Stimulated activated CD4-positive, alpha-beta T cell treated with anti-CD3 and anti-CD28 coated beads, Interleukin-1b, Interleukin-23, amount 100 ng/mL, for 4 hours (primary cell): ENCODE measurements at places on chromosomes 3 and 15.

GRCh38 chr3:21520106-21520963 lies 230.7 kb downstream of the ZNF385D start:
- no peak for DNase-seq

GRCh38 chr15:86432861-86433260 lies 353.2 kb downstream of the AGBL1 start:
- no peak for DNase-seq

GRCh38 chr3:104717828-104718196 lies 648.9 kb upstream of the ALCAM start:
- no peak for DNase-seq

DNA sequence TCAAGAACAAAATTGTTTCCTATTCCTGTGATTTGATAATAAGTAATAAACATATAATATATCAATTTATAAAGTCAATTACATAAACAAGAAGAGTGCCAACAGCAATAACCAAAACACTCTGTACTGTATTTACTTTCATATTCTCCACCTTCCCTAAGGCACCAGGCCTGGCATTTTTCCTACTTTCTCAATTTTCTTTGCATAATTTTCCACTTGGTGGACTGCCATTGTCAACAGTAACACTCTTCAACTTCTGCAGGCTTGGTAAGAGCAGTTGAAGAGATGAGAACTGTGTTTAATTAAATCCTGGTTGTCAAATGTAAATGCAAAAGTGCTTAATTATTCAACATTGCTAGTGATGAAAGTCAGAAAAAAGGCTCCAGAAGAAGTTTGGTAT lies 229.8 kb upstream of the PLSCR5 start:
- DNase-seq = no peak

- no peak for DNase-seq
Measured at GRCh38 chr15:81256916-81257315, 60.2 kb downstream of the IL16 start.

DNA sequence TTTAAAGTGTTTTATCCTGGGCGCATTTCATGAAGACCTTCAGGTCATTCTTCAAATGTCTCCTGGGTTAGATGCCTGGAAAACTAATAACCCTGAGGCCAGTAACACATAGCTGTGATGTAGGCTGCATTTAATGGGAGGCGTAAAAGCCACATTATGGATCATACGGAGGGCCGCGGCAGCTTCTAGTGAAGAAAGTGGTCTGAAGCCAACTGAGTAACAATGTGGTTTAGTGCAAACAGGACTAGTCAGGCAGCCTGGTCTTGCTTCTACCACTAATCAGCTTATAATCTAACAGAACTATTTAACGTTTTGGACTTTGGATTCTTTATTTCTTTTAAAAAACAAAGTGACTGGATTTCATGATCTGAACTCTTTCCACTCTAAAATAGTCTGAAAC lies 54.4 kb downstream of the ADAMTSL3 start:
- DNase-seq = no peak

GRCh38 chr3:128727996-128728395 lies 2.0 kb downstream of the RAB7A start:
- DNase-seq = no peak

DNA sequence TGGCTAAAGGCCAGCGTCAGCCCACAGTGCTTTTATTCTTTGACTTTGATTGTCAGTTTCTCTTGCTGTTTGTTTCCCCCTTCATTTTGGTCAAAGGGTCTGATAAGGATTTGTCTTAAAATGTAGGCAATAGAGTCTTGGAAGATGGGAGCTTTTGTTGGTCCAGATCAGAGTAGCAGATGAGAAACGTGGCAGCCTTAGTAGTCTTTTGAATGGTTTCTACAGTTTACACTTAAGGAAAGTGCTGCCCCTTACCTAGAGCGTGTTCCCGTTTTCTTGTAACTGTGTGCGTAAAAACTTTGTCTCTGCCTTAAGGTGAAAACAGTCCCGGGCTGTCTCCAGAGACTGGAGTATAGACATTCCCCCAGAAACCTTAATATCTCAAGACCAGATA lies 630 bp downstream of the LXN start:
- no peak for DNase-seq

DNA sequence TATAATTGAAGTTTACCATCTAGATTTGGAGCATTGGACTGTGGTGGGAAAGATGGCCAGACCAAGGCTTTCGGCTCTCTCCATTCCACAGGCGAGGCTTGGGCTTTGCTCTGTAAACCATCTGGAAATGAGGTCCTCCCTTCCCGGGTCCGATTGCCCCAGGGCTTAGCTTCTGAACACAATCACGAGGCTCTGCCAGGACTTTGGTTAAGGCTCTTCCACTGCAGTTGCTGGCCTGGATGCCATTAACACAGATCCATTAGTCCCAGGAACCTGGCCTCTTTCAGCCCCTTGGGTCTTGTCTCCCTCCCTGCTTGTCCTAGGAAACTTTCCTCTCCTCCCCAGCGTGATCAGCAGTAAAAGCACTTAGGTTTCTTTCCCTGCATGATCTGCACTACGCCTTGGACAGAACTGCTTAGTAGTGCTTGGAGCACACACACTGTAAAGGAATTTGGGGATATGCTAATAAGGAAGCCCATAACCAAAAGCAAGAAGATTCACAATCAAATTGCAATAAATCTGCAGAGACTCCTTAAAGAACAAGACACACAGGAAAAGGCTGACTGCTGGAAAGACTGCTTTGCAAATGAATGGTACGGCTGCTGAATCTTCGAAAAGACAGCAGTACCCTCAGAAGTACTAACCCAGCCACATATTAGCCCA lies 154.3 kb downstream of the ECT2 start:
- DNase-seq = no peak

DNA sequence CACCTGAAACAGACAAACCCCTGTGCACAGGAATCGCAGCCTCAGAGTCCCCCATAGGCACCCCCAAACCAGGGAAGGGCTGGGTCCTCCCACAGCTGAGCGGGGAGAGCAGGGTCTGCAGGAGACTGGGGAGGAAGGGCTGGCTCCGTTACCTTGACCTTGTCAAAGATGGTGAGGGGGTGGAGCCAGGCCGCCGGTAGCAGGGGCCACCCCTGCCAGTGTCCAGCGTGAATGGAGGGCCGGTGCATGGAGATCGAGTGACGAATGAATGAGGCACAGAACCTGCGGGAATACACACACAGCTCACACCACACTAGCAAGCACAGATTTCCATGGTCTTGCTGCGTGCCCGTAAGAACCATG lies 102.2 kb downstream of the TMEM266 start:
- no peak for DNase-seq

GRCh38 chr3:172054115-172054764 lies 14.9 kb downstream of the FNDC3B start:
- no peak for DNase-seq

GRCh38 chr3:115004201-115005140 lies 142.6 kb downstream of the ZBTB20 start:
- no peak for DNase-seq

DNA sequence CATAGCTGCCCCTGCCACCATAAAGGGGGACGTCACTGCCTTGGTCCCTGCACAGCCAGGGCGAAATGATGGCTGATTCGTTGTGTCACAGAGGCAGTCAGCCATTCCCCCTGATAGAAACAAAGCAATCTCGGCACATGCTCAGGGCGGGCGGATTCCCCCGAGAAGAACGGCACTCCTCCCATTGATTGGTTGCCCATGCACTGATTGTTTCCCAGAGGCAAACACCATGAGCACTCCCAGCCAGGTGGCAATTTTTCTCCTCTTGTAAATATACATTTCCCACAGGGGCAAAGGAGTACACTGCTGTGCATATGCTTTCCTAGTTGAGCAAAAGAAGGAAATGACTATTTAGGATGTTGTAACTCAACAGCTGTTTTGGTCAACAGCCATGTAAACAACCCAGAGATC lies 56.5 kb downstream of the KY start:
- DNase-seq = no peak

DNA sequence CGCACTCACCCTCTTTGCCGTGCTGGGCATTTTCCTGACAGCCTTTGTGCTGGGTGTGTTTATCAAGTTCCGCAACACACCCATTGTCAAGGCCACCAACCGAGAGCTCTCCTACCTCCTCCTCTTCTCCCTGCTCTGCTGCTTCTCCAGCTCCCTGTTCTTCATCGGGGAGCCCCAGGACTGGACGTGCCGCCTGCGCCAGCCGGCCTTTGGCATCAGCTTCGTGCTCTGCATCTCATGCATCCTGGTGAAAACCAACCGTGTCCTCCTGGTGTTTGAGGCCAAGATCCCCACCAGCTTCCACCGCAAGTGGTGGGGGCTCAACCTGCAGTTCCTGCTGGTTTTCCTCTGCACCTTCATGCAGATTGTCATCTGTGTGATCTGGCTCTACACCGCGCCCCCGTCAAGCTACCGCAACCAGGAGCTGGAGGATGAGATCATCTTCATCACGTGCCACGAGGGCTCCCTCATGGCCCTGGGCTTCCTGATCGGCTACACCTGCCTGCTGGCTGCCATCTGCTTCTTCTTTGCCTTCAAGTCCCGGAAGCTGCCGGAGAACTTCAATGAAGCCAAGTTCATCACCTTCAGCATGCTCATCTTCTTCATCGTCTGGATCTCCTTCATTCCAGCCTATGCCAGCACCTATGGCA lies 41.1 kb upstream of the CSTA start:
- DNase-seq = no peak

DNA sequence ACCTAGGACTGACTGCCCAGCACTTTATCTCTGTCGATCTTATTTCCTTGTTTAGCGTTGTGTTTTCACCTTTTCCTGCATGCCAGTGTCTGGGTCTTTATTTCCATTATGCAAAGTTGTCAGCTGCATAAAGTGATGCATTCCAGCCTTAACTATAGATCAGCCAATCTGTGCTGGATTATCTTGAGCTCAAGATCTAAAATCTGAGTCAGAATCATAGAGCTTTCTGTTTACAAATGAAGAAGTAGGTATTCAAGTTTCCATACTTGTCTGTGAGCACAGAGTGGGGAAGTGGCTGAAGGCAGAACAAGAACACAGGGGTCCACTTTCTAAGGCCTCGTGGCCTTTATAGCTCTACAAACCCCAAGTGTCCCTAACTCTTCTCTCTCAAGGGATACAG lies 82.4 kb upstream of the PLCL2 start:
- DNase-seq = no peak

- DNase-seq = no peak
Measured at GRCh38 chr15:69529961-69530633, 77.5 kb downstream of the RPLP1 start.

- DNase-seq = no peak
Measured at GRCh38 chr3:197224034-197224444, 74.4 kb downstream of the DLG1 start.

GRCh38 chr3:126356373-126357264 lies 589 bp downstream of the KLF15 start:
- no peak for DNase-seq

- no peak for DNase-seq
Measured at GRCh38 chr3:29940759-29941323, 660.0 kb downstream of the RBMS3 start.

- DNase-seq = no peak
Measured at GRCh38 chr3:43132870-43133636, 27.2 kb upstream of the POMGNT2 start.

- DNase-seq = no peak
Measured at GRCh38 chr3:10398341-10398740, 77.4 kb upstream of the SEC13 start.

DNA sequence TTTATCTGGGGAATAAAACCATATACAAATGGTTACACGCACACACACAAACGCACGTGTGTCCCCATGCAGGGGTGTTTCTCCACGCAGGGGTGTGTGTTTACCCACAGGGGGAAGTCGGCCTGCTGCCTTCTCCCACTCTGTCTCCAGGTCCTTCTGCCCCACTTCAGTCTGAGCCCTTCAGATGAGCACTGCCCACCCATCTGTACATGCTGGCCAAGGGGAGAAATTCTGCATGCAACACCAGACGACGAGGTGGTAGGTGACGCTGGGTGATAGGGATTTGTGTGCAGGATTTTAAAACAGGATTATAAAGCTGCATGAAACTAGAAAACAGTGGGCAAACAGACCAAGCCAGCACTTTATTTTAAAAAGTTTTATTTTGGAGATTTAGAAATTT lies 122.5 kb downstream of the TJP1 start:
- no peak for DNase-seq

DNA sequence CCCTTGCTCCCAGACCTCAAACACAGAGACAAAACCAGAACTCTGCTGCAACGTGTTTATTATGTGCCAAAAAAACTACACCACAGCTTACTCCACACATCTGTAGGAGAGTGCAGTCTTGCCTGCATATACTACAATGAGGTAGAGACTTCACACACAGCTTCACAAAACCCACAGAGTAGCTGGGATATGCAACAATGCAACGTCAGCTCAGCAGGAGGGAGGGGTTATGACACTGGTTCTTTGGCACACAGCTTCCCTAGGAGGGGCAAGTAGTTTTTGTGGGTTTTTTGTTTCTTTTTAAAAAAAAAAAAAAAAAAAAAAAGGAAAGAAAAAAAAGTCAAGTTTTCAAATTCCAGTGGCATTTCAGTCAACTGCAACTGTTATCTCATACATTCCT lies 2.9 kb upstream of the RPS17 start:
- no peak for DNase-seq

GRCh38 chr3:144487011-144487410 lies 515.4 kb downstream of the DIPK2A start:
- DNase-seq = no peak

DNA sequence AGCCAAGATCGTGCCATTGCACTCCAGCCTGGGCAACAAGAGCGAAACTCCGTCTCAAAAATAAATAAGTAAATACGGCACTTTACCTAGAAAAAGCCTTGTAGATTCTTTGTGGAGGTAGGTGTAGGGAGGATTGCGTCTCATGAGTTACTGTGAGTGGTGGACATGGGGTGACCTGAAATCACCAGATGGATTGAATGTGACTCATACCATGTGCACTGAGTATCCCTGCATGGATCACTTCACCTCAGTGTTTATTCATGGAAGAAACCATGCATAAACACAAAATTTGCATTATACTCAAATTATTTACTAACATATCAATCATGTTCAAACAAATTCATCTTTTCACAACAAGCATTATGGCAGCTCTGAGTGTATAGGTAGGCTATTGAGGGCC lies 55.9 kb downstream of the MRPS25 start:
- DNase-seq = no peak

- no peak for DNase-seq
Measured at GRCh38 chr3:106092792-106093191, 224.0 kb upstream of the CBLB start.

DNA sequence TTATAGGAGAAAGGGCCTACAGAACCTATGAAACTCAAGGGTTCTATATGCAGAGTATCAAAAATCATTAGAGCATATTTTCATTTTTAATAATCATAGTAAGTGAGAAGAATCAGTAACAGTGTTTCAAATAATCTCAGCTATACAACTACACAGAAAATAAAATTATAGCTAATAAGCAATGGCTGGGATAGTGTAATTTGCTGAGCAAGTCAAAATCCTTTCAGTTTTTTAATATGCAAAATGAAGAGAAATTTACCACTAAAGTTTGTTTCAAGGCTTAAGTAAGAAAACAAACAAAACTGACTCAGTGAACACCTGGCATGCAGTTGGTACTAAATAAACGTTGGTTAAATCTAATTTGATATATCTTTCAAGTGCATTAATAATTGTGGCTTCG lies 66.2 kb downstream of the EFL1 start:
- DNase-seq = no peak

GRCh38 chr15:96330064-96330449 lies 443 bp upstream of the NR2F2 start:
- no peak for DNase-seq
